Endothelial cell of umbilical vein (primary cell): ENCODE measurements at places on chromosomes 7 and 10.

GRCh38 chr10:60594476-60595051 lies 183.7 kb upstream of the CDK1 start:
- no peaks in the 10 kb centered on the region for H3K36me3 ChIP-seq
- H3K27me3 ChIP-seq = no peaks in the 10 kb centered on the region
- H3K27ac ChIP-seq = no peak overlapping the region
- no peak for DNase-seq

GRCh38 chr7:34067005-34067778 lies 161.9 kb downstream of the BMPER start:
- DNase-seq = no peak
- no peak overlapping the region for H3K4me3 ChIP-seq
- peaks cover 22% of the 10 kb centered on the region for H3K4me1 ChIP-seq
- H3K27ac ChIP-seq = no peak overlapping the region
- H3K27me3 ChIP-seq = no peaks in the 10 kb centered on the region
- no peaks in the 10 kb centered on the region for H3K36me3 ChIP-seq

- no peaks in the 10 kb centered on the region for H3K27me3 ChIP-seq
- no peaks in the 10 kb centered on the region for H3K36me3 ChIP-seq
- no peak for DNase-seq
Observed at GRCh38 chr7:155581954-155582353, 35.6 kb upstream of the CNPY1 start.

GRCh38 chr10:19408924-19409323 lies 360.3 kb downstream of the MALRD1 start:
- no peak overlapping the region for H3K4me3 ChIP-seq
- DNase-seq = no peak
- no peak overlapping the region for H3K27ac ChIP-seq
- H3K27me3 ChIP-seq = no peaks in the 10 kb centered on the region
- no peaks in the 10 kb centered on the region for H3K36me3 ChIP-seq

DNA sequence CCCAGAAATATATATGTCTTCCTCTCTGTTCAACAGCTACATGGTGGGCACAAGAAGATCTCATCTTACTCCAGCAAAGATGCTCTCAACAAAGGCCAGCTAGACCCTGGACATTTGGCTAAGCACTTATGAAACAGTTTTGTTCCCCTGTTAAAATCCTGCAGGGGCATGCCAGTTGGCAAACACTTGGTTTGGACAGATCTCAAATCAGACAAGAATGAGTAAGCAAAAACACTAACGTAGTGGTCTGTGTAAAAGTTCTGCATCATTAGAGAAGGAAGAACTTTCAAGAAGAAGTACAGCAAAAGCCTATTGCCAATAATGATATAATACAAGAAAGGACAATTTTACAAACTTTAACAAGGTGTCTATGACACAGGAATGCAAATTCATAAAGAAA lies 125.6 kb downstream of the CALN1 start:
- no peaks in the 10 kb centered on the region for H3K36me3 ChIP-seq
- DNase-seq = no peak

- peaks cover 15% of the 10 kb centered on the region for H3K4me1 ChIP-seq
- no peak for DNase-seq
- H3K4me3 ChIP-seq = no peak overlapping the region
- no peaks in the 10 kb centered on the region for H3K27me3 ChIP-seq
Observed at GRCh38 chr7:101093906-101094305, 8.6 kb downstream of the TRIM56 start.

GRCh38 chr7:65379318-65379717 lies 5.7 kb downstream of the ZNF92 start:
- no peaks in the 10 kb centered on the region for H3K27me3 ChIP-seq
- no peak overlapping the region for H3K27ac ChIP-seq
- peaks cover 8% of the 10 kb centered on the region for H3K4me1 ChIP-seq
- no peaks in the 10 kb centered on the region for H3K36me3 ChIP-seq

DNA sequence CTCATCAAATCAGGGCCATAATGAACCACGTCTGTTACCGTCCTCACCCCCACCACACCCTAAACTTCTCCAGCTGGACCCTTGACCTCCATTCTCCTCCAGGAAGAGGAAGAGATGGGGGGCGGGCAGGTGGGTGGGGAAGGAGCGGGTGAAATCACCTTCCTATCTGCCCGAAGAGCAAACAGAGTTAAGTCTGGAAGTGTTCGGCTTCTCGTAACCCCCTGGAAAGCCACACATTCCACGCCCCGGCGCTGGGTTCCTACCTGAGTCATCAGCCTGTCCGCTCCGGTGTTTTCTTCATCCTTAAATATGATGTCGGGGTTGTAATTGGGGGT lies 736 bp downstream of the SHH start:
- peaks cover 74% of the 10 kb centered on the region for H3K27me3 ChIP-seq
- H3K4me3 ChIP-seq = no peak overlapping the region
- no peak overlapping the region for H3K27ac ChIP-seq
- DNase-seq = no peak

GRCh38 chr7:110209884-110210283 lies 881.0 kb upstream of the LRRN3 start:
- no peak overlapping the region for H3K4me3 ChIP-seq
- no peak for DNase-seq
- H3K27ac ChIP-seq = no peak overlapping the region
- no peaks in the 10 kb centered on the region for H3K27me3 ChIP-seq
- no peaks in the 10 kb centered on the region for H3K4me1 ChIP-seq

- DNase-seq = no peak
- no peak overlapping the region for H3K27ac ChIP-seq
- H3K36me3 ChIP-seq = peaks cover 7% of the 10 kb centered on the region
- no peaks in the 10 kb centered on the region for H3K4me1 ChIP-seq
Observed at GRCh38 chr7:5619419-5620130, 161.9 kb downstream of the RNF216 start.

DNA sequence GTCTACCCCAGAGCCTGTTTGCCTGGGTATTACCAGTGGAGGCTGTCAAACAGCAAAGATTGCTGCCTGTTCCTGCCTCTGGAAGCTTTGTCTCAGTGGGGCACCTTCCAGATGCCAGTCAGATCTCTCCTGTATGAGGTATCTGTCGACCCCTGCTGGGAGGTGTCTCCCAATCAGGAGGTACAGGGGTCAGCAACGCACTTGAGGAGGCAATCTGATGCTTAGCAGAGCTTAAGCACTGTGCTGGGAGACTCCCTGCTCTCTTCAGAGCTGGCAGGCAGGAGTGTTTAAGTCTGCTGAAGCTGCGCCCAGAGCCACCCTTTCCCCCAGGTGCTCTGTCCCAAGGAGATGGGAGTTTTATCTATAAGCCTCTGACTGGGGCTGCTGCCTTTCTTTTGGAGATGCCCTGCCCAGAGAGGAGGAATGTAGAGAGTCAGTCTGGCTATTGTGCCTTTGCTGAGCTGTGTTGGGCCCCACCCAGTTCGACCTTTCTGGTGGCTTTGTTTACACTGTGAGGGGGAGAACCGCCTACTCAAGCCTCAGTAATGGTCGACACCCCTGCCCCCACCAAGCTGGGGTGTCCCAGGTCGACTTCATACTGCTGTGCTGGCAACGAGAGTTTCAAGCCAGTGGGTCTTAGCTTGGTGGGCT lies 62.2 kb downstream of the PPP1R9A start:
- H3K27ac ChIP-seq = no peak overlapping the region
- H3K4me1 ChIP-seq = peaks cover 9% of the 10 kb centered on the region
- H3K36me3 ChIP-seq = no peaks in the 10 kb centered on the region
- DNase-seq = no peak

DNA sequence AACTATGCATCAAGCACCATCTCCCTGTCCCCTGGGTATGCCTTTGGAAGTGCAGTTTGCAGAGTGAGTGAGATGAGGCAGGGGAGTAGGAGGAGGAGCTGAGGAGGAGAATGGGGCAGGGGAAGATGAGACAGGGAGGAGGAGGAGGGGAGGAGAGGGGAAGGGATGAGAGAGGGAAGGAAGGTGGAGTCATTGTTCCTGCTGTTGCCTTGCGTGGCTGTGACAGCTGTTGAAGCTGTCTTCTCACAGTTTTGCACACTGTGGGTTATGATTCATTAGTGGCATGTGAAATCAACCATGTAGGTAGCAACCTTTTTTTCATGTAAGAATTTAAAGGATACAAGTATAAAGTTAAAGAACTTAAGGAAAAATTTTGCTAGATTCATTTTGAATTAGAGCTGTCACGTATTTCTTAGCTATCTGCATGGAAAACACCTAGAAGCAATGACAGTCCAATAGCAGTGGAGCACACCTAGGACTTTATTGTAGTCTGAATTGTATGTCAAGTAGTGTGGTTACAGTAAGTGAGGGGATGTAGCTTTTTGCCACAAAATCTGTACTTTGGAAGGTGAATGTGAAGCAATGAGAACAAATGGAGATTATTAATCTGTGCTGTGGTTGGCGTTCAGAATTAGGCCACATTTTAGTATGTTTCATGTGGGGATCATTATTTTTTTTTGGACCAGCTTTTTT lies 21.7 kb downstream of the CCM2 start:
- DNase-seq = peak; percentile 24
- H3K36me3 ChIP-seq = no peaks in the 10 kb centered on the region
- no peak overlapping the region for H3K27ac ChIP-seq
- peaks cover 5% of the 10 kb centered on the region for H3K4me1 ChIP-seq

GRCh38 chr10:5697342-5697741 lies 12.7 kb downstream of the TASOR2 start:
- H3K4me3 ChIP-seq = no peak overlapping the region
- H3K36me3 ChIP-seq = no peaks in the 10 kb centered on the region
- no peak for DNase-seq
- H3K27me3 ChIP-seq = no peaks in the 10 kb centered on the region

DNA sequence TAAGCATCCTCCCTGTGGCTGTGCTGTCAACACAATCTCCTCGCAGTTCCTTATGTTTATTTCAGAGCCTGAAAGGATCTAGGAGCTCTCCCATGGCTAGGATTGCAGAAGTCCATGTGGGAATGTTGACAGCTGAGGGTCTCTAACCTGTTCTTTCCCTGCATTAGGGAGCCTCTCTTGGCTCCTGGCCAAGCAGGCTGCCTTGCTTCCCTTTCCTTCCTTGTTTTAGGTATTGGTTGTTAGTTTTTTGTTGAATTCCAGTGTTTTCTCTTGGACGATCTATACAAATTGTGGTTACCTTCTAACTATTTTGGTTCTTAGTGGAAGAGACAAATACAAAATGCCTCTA lies 171.8 kb downstream of the MLLT10 start:
- H3K27me3 ChIP-seq = no peaks in the 10 kb centered on the region
- peak; percentile 10 for DNase-seq
- H3K27ac ChIP-seq = no peak overlapping the region
- H3K4me3 ChIP-seq = no peak overlapping the region
- no peaks in the 10 kb centered on the region for H3K36me3 ChIP-seq

- H3K27ac ChIP-seq = no peak overlapping the region
- peak; percentile 81 for DNase-seq
- H3K4me3 ChIP-seq = no peak overlapping the region
Observed at GRCh38 chr10:102072673-102073527, 7.8 kb downstream of the HPS6 start.

DNA sequence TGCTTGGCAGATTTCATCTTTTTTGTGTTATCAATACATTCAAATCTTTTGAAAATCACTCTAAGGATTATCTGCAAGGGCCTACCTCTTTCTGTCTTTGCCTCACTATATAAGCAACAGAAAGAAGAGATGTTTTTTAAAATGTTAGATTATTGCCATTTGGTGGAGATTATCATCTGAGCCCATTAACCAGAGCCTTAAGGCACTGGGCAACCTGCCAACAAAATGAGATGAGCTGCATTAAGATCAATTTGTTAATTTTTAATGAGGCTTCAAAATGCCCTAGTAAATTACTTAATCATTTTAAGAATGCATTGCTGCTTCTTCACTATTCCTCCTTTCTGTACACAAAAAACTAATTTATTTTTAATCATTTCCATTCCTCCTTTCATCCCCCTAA lies 314.1 kb downstream of the SNX13 start:
- no peak for DNase-seq
- H3K27ac ChIP-seq = no peak overlapping the region
- no peaks in the 10 kb centered on the region for H3K4me1 ChIP-seq
- no peak overlapping the region for H3K4me3 ChIP-seq
- H3K27me3 ChIP-seq = no peaks in the 10 kb centered on the region

DNA sequence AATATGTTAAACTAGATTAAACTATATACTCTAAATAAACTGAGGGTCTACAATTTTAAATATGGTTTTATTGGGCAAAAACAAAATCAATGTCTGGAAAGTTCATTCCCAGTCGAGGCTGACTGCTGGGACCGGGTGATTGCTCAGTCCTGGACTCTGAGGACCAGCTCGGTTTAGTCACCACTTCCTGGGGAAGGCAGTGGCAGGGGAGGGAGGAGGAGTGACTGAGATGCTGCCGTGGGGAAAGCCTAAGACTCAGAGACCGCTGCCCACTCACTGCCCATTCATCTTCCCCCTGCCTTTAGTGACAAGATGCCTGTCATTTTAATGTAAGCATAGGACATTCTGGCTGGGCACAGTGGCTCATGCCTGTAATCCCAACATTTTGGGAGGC lies 29.0 kb downstream of the ATOH7 start:
- DNase-seq = peak; percentile 57
- no peaks in the 10 kb centered on the region for H3K27me3 ChIP-seq

DNA sequence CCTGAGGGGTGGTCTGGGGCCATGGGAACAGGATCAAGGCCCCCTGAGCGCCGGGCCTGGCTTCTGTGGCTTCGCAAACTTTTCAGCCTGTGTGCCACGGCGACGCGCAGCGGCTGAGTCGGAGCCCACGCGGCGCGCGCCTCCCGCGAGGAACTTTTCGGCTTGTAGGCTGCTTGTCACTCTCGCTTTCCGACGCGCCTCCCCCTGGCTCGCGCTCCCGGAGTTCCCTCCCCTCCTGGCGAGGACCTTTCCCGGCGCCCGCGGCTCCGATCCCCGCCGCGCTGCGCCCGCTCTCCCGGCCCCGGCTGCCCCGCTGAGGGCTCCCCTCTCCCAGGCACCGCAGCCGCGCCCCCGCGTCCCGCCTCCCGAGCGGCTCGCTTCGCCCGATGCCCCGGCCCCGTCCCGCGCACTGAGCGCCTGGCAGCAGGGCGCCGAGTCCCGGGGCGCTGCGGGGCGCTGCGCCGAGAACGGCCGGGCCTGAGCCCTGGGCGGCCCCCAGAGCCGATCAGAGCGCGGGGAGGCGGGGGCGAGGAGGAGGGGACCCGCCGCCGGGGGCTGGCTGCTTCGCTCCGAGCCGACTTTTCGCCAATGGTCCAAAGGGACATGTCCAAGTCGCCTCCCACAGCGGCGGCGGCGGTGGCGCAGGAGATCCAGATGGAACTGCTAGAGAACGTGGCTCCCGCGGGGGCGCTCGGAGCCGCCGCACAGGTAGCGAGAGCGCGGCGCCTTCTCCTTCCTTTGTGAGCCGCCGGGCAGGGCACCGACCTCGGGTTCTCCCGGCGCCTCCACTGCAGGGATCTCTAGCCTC lies at the start of gene CACNB2:
Gene CACNB2, plus strand, starts transcription at position 276 of the 808 bp plus-strand sequence.
- H3K4me1 ChIP-seq = no peaks in the 10 kb centered on the region
- peaks cover 34% of the 10 kb centered on the region for H3K27me3 ChIP-seq
- no peak for DNase-seq
- H3K4me3 ChIP-seq = no peak within 1 kb of the TSS
- H3K36me3 ChIP-seq = no peaks in the 10 kb centered on the region

GRCh38 chr10:127997937-127998336 lies 91.0 kb downstream of the PTPRE start:
- DNase-seq = no peak
- H3K36me3 ChIP-seq = no peaks in the 10 kb centered on the region
- H3K4me3 ChIP-seq = no peak overlapping the region
- H3K27ac ChIP-seq = no peak overlapping the region
